NCI-H226 (cell line): ENCODE measurements at places on chromosomes 13 and 19.
A peak's percentile ranks its signal among the peaks of the same experiment; 100 is the strongest.

DNA sequence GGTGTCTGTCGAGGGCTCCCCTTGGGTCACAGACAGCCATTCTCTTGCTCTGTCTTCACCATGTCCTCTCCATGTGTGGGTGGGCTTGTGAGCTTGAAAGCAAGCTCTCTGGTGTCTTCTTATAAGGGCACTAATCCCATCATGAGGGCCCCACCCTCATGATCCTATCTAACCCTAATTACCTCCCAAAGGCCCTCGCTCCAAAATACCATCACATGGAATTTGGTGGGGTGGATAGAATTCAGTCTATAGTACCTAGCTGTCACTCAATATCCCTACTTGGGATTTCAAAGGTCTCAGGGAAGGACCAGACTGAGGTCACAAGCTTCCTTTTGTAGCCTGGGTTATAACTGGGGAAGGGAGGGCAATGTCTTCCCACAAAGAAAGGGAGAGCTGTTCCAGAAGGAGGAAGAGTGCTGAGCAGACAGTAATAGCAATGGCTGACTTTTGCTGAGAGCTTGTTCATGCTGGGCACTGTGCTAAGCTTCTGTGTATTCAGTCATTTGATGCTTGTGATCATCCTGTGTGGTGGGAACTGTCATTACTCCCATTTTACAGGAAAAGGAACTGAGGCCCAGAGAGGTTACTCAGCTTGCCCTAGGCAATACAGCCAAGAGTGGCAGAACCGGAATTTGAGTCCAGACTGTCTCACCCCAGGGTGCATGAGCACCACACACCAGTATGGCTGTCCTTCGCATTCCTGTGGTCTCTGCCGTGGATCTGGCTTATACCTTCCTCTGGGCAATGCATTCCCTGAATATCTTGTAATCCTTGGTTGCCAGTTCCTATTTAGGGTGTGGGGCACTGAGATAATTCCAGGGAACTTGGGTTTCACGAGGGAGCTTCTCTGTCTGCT is 8.2 kb downstream of the FXYD5 start:
- DNase-seq, result peak; percentile 98

DNA sequence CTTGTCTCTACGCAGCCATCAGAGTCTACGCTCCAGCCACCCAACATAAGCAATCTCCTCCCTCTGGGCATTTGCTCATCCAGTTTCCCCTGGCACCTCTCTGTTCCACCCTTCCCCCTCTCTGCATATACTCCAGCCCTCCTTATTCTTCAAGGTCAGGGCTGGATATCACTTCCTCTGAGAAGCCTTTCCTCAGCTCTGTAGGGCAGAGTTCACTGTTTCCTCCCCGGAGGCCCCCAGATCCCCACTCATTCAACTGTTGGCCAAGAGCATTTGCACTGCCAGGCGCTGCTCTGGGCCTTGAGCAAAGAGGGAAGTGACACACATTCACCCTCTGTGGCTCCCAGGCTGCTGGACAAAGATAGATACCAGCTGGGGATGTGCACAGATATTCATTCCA is 3.3 kb downstream of the FCGRT start:
- DNase-seq, result no peak

DNA sequence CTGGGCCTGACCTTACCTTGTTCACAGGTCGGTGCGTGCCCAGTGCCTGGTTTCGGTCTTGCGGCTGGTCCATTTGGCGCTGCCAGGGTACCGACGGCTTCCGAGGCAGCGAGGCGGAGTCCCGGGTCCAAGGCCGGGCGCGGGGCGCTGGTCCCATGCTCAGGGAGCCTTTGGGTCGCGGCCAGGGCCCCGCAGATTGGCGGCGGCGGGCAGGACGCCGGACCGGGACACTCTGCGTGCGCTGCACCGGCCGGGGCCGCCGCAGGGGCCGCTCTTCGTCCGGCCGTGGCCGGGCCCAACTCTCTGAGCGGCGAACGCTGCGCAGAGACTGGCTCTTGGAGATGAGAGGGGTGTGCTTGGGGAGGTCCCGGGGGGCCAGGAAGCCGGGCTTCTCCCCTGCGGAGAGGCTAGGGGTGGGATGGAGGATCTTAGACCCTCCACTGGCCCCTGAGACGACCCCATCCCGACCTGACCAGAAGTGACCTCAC is 3.4 kb upstream of the WIZ start:
- DNase-seq, result no peak

GRCh38 chr13:31945202-31945961 is 86.2 kb upstream of the FRY start:
- peak; percentile 63 for DNase-seq

GRCh38 chr19:42074513-42075363 is 1.2 kb upstream of the ZNF574 start:
- no peak for DNase-seq

DNA sequence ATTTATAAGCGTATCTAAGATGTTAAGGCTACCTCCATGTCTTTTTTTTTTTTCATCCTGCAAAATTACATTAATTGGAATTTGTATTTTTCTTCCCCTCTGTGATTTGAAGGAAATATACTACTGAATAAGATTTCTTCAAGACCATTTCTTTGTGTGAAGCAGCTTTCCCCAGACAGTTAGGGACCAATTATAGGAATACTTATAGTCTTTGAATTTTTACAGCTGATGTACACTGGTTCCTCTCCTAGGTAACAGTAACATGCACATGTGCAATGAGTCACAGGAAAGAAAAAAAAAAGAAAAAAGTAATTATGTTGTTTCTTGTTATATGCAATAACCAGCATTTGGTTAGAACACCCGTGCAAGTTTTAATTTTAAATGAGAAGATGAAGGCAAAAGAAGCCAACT is 82.0 kb downstream of the PCDH9 start:
- no peak for DNase-seq

- DNase-seq, result no peak
Measured at GRCh38 chr13:90510319-90510718, 837.2 kb upstream of the MIR17HG start.

DNA sequence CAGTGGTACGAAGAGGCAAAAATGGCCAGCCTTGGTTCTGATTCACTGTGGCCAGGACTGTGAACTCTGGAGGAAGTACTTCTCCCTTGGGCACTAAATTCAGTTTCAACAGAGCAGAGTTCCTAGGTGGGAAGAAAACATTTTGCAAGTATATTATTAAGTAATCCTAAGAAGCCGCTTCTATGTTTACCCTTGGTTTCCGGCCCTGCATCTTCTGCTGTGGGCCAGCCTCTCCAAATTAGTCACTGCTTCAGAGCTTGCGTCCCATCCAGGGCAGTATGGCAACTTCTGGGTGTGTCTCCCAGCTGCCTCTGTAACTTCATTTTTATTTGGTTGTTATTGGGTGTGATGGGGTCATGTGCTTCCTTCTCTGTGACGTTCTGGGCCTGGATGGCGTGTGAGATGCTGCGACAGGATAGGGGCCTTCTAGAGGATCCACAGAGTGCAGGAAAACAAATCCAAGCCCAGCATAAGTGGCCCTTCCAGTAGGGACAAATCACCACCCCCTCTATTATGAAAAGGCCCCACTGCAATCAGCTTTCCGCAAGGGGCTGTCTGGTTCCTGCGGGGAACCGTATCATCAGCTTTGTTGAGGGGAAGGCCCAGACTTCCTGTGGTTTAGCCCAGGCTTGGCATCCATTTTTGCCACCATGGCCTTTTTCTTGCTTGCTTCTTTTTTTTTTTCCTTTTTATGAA is 55.1 kb upstream of the C1QTNF9 start:
- no peak for DNase-seq

DNA sequence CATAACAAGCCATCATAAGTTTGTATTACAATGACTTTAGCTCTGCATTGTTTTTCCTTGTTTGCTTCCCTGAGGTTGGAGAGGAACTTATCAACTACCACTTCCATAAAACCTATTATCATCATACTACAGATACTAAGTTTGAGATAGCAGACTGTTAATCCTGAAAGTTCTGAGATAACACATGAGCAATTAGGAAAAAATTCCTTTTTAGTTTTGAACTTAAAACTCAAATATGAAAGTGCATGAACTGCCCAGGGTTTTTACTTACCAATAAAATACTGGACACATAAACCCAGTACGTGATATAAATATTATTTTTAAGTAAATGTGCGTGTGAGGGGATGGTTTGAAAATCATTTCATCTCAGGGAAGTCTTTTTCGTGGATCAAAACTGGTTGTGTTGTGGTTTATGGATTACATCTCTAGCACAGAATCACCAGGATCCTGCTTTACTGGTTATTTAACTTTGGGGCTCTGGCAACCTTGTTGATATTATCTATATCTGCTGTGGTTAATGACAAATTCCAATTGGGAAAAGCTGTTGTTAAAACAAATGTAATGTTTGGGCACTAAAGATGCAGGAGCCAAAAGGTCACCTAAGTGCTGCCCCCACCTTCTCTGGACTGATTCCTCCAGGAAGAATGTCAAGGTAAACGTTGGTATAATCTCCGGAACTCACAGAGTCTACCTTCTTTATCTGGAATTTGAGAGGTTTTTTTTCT is 12.4 kb downstream of the CDX2 start:
- DNase-seq, result no peak

DNA sequence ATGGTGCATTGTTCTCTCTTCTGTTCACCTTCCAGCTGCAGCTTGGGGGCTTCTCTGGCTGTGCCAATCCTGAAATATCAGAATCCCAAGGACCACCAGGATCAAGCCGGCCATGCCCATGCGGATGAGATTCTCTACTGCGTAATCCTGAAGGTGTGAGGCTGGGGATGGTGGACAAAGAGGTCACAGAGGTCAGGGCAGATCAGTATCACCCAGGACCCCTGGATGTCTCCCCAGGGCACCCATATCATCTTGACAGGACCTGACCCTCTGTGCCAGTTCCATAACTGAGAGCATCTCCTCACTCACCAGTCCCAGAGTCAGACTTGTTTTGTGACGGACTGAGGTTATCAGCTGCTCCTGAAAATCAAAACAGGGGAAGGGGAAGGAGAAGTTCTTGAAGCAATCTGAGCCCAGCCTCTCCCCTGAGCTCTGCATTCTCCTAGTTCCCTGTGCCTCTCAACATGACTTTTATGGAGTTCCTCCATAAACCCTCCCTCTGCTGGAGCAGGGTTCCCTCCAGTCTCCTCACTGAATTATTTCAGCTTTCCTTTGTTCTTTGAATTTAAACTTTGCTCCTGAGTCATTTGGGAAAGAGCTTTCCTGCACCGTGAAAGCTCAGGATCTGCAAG is 5.5 kb downstream of the LILRA5 start:
- no peak for DNase-seq

DNA sequence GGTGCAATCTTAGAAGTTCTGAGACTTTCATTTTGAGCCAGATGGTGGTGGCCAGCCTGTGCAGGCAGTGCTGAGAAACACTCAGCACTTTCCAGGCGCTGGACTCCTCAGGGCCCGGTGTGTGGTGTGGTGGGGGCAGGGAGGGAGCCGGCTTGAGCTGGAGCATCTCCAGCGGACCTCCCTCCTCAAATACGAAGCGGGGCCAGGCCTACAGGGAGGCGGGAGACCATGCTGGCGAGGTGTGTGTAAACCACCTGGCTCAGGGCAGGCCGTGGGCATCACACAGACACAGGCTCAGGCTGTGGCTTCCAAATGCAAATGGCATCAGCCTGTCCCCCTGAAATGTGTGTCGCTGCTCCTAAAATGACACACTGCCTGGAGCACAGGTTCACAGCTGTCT is 33.3 kb upstream of the RANBP3 start:
- no peak for DNase-seq

- no peak for DNase-seq
Measured at GRCh38 chr13:80430561-80430960, 89.6 kb upstream of the SPRY2 start.

DNA sequence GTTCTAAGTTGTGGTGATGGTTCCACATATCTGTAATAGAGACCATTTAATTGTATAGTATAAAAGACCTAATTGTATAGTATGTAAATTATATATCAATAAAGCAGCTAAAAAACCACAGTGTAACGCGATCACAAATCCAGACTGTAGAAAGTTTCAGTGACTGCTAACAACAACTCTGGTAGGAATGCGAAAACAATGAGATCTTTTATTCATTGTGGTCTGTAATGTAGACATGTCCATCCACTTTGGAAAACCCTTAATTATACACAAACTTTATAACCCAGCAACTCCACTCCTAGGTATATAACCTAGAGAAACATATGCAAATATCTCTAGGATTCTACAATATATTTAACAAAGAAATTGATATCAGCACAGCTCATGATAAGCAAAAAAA is 549.5 kb downstream of the SLITRK1 start:
- DNase-seq, result no peak

GRCh38 chr19:27733551-27734266 is 1479.2 kb downstream of the UQCRFS1 start:
- peak; percentile 63 for DNase-seq

DNA sequence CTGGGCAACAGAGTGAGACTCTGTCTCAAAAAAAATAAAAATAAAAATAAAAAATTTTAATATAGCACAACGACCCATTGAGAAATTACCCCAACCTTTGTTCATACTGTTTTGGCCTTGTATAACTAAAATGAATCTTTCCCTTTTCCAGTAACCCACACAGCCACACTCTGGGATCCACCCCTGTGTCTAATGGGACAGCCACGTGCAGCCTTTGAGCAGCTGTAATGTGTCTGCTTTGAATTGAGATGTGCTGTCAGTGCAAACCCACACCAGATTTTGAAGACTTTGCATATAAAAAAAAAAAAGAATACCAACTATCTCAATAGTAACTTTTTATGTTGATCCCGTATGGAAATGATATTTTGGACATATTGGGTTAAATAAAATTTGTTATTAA is 112.7 kb upstream of the UBL3 start:
- DNase-seq, result no peak

- DNase-seq, result no peak
Measured at GRCh38 chr13:97802213-97802612, 151.3 kb upstream of the IPO5 start.

DNA sequence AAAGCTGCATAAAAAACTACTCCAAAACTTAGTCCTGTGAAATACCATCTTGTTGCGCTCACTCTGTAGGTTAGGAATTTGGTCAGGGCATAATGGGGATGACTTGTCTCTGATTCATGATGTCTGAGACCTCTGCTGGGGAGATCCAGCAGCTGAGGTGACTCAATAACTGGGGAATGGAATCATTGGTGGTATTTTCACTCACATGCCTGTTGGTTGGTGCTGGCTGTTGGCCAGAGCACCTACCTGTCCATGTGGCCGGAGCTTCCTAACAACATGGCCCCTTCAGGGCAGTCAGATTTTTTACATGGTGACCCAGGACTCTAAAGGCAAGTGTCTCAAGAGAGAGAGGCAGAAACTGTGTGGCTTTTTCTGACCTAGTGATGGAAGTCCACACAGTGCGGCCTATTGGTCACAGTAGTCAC is 7.4 kb upstream of the ESD start:
- peak; percentile 95 for DNase-seq

GRCh38 chr13:27712421-27712820 is 79.9 kb upstream of the GSX1 start:
- no peak for DNase-seq

- DNase-seq, result peak; percentile 83
Measured at GRCh38 chr13:97141564-97142005, 80.5 kb upstream of the MBNL2 start.

- DNase-seq, result no peak
Measured at GRCh38 chr13:74102691-74103090, 31.5 kb downstream of the KLF12 start.
